ENCODE measurements at places on chromosomes 13 and 19.

DNA sequence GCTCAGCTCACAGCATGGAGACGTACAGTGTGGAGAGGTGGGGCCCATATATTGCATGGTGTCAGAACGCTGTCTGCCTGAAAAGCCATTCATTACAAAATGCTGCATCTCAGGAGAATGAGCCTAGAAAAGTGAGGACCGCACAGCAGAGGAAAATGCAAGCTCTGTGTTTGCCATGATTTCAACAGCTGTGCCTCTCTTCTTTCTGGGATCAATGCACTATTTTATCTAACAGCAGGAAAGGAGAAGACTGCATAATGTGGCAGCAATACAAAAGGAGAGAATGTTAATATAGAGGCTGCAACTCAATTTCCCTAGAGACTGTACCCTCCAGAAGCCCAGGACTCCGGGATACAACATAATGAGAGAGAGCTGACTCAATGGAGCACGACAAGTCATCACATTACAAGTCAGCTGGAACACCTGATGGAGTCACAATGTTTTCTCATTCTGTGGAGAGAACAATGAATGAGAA, 368.0 kb downstream of the FGF14 start:
- DNase-seq: no peak

DNA sequence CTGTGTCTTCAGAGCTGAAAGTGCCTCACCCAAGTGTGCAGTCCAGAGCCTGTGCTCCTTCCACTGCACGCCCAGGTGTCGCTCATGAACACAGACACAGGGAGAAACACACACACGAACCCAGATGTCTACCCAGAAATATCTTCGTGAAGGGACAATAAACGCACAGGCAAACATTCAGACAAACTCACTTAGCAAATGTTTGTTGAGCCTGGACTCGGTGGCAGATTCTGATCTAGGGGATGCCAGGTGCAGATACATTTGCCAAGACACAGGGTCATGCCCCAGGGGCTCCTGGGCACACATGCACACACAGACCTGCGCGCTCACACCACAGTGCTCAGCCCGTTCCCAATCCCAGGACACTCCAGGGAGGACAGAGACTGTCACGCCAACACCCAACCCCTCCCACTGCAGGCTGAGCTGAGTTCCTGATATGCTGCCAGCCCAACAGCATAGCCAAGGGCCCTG, 31.9 kb downstream of the SCGB2B2 start:
- DNase-seq: no peak

- peak; percentile 2 for DNase-seq
Measured at GRCh38 chr13:59437544-59438301, 726.0 kb downstream of the DIAPH3 start.

GRCh38 chr13:27137759-27138158, 33.9 kb downstream of the USP12 start:
- no peak for DNase-seq

DNA sequence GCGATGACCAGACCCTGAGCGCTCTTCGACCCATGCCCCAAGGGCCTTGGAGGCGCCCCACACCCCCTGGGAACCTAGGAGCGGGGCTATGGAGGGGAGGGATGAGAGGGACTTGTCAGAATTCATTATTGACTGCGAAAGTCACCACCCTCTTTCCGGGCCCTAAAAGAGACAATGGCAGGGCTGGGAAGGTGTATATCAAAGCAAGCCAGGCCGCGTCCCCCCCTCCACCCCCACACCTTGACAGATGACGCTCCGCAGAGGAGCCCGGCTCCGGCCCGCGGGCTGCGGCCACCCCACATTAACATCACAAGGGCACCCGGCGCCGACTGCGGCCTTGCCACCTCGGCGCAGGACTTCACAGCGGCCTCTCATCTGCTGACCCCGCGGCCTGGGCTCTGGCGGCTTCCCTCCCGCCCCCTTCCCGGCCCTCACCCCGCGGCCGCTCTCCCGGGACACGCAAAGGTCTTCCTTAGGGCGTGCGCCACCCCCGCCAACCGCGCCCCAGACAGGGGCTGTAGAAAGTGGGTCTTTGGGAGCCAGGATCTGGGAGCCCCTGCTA, 2.4 kb downstream of the CDX2 start:
- no peak for DNase-seq

GRCh38 chr13:113598081-113598410, 13.5 kb downstream of the TFDP1 start:
- no peak for DNase-seq

DNA sequence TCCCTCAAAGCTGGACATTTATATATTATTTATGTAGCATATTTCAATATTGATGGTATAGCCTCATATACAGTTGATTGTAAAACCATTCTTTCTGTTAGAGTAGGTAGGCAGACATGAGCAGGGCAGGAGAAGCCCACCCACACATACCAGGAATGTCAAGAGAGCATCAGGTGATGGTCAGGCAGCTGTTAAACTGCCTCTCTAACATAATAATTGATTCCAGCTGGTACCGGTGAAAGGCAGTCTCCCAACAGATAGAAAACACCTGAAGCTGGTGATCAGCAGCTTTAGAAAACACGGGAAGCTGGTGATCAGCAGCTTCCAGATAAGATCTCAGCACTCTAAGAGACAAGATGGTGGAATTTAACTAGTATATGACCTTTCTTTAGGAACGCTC, 132.9 kb downstream of the SLITRK6 start:
- DNase-seq: no peak

- no peak for DNase-seq
Measured at GRCh38 chr19:49411681-49412326, 11.4 kb downstream of the PTH2 start.

DNA sequence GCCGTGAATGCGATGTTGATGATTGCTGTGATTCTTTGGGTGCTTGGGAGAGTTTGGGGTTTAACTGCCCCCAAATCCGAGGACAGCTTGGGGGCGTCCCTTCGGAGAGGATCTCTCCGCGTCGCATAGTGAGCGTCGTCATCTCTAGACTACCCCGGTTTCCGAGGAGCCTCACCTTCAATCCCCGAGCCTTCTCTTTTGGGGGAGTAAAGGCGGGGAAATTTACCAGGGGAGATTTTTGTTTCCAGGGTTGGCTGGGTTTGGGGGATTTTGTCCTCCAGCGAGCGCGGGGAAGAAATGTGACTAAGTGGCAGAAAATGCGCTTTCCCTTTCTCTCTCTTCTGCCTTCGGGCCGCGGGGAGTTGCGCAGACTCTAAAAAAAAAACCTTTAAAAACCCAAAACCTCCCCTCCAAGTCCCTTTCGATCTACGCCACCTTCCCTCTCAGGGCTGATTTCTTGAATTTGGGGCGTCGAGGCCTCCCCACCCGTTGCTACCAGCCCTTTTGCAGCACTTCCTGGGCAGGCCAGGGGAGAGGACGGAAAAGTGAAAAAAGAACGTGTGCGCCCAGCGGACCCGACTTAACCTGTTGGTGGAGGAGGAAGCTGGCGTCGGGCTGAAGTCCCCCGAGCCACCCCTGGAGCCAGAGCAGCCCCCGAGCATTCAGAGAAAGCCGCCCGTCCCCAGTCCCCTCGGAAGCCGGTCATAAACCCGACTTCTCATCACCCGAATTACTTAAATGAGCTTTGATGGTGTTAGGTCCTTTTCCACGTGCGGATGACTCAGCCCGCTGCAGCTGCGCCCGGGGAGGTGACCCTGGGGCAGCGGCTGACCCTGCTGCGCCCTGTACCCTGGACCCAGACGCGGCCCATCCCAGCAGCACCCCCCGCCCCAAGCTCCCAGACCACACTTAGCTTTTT, 17.7 kb downstream of the NFIX start:
- DNase-seq: peak; percentile 43

DNA sequence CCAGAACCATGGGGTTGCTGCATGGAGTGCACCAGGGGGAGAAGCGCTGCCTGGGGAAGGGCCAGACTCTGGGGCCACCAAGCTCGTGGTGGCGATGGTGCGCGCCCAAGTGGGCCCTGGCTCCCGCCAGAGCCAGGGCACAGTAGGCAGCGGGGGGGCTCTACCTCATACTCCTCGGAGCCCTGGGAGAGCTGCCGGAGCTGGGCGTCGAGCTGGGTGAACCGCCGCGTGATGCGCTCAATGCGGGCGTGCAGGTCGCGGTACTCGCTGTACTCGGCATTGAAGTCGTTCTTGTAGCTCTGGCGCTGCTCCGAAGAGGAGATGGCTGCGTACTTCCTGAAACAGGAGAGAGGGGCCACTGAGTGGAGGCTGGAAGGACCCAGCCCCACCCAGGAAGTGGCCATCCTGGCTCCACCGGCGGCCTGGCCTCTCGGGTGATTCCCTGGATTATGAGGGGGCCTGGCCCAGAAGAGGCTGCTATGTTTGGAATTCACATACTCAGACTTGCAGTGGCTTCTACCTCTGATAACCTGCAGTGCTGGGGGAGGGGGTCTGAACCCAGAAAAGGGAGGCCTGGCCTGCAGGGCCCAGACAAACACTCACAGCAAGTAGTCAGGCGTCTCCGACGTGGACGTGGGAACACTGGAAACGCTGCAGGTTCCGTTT, 8.3 kb upstream of the ISYNA1 start:
- no peak for DNase-seq
